CD4-positive, alpha-beta T cell (primary cell): ENCODE measurements at places on chromosomes 3 and 15. TPM values are rescaled to one million over a fixed set of nuclear protein-coding genes. Genes with fewer than 3 reads are reported as not detected.

- H3K36me3 ChIP-seq: no peaks in the 10 kb centered on the region
- H3K4me3 ChIP-seq: no peak overlapping the region
- no peak overlapping the region for H3K27ac ChIP-seq
- peaks cover 28% of the 10 kb centered on the region for H3K4me1 ChIP-seq
These were observed 239.7 kb downstream of the UACA start for GRCh38 chr15:70523616-70524015.

DNA sequence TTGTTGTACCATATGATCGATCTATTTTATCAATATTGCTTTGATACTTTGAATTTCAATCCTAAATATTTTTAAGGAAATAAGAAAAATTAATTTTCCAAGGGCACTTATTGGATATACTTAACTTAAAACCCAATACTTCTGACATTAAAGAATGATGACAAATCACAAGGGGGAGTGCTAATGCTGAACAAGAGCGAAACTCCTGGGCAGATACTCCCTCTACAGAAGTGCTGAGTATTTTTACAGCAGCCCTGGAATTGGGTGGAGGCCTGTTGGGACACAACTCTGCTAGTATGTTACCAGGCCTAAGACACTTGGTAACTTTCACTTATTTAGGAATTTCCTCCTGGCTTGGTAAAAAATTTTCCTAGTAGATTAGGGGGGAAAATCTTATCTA, 46.2 kb downstream of the DENND6A start:
- no peaks in the 10 kb centered on the region for H3K27me3 ChIP-seq
- DNase-seq: no peak
- no peak overlapping the region for H3K4me3 ChIP-seq
- H3K36me3 ChIP-seq: peaks cover 54% of the 10 kb centered on the region
- no peaks in the 10 kb centered on the region for H3K4me1 ChIP-seq

DNA sequence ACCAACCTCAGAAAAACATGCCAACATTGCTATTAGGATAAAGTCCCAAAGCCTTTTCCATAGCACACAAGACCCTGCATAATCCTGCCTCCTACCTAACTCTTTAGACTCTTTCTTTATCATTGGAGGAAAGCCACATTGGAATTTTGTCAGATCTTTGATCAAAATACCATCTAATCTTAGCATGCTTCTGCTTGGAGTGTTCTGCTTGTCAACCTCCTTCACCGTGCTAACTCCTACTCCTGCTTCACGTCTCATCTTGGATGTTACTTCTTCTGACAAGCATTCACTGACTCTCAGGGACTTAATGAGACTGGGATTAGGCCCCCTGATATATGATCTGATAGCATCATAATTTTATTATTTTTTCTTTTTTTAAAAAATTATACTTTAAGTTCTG, 7.4 kb upstream of the GLCE start:
- no peak for DNase-seq
- no peaks in the 10 kb centered on the region for H3K4me1 ChIP-seq
- no peak overlapping the region for H3K27ac ChIP-seq
- H3K27me3 ChIP-seq: peaks cover 24% of the 10 kb centered on the region
- H3K4me3 ChIP-seq: no peak overlapping the region

GRCh38 chr3:128845778-128846485, 33.5 kb upstream of the ACAD9 start:
- H3K4me1 ChIP-seq: peaks cover 21% of the 10 kb centered on the region
- peak; percentile 66 for DNase-seq
- H3K36me3 ChIP-seq: no peaks in the 10 kb centered on the region
- H3K27me3 ChIP-seq: no peaks in the 10 kb centered on the region
- H3K4me3 ChIP-seq: peak overlapping the region; percentile 58

The TTLL13 gene
- total RNA-seq: 0.63 TPM

- H3K36me3 ChIP-seq: no peaks in the 10 kb centered on the region
- no peak overlapping the region for H3K4me3 ChIP-seq
- no peaks in the 10 kb centered on the region for H3K4me1 ChIP-seq
- no peaks in the 10 kb centered on the region for H3K27me3 ChIP-seq
These were observed 149.7 kb upstream of the FRMD4B start for GRCh38 chr3:69535613-69536012.

The ROPN1 gene
- total RNA-seq: not detected
